SW 1271 (cell line): ENCODE measurements at places on chromosomes 3 and 15.

- DNase-seq, result no peak
Observed at GRCh38 chr15:89991312-89991711, 9.8 kb upstream of the ZNF710 start.

- DNase-seq, result no peak
Observed at GRCh38 chr15:69524296-69524695, 71.7 kb downstream of the RPLP1 start.

DNA sequence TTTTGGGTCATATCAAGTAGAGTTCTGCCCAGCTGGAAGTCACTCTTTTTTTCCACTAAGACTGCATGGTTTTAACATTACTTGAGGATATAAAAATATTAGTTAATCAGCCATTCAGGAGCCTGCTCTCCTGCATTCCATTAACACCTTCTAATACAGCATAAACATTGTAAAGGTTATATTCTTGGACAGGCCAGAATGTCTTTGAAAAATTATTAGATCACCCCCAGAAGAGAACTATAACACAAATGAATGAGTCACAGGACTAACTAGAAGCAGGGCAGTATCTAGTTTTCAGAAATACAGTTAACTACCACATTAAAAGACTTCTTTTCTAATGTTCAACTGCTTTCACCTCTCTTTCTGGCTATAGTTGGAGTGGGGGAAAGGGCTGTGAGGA lies 80.9 kb downstream of the THBS1 start:
- no peak for DNase-seq

DNA sequence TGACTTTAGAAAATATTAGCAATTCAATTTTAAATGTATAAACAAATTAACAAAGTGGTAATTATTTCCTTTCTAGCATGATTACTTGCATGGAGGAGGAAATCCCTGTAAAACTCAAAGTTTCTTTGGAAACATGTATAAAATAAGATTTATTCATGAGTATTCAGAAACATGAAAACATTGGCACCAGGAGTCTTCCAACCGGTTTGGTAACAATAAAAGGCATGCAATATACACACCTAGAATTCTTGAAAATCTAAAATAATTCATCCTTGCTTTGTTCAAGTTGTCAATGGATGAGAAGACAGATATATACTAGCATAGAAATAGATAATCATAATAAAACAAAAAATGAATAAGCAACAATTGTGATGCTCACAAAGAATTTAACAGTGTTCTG lies 76.4 kb downstream of the ZPLD1 start:
- DNase-seq, result no peak

GRCh38 chr15:87610366-87610765 lies 646.2 kb downstream of the NTRK3 start:
- DNase-seq, result no peak

- DNase-seq, result peak; percentile 37
Observed at GRCh38 chr15:60115579-60116380, 111.7 kb downstream of the FOXB1 start.

- no peak for DNase-seq
Observed at GRCh38 chr3:129060276-129061022, at the start of gene GP9. GP9 (plus strand) TSS chr3:129060779; CDS start chr3:129061740, 961 bp downstream.
